ENCODE measurements at places on chromosomes 1 and 21.
A peak's percentile ranks its signal among the peaks of the same experiment; 100 is the strongest.

DNA sequence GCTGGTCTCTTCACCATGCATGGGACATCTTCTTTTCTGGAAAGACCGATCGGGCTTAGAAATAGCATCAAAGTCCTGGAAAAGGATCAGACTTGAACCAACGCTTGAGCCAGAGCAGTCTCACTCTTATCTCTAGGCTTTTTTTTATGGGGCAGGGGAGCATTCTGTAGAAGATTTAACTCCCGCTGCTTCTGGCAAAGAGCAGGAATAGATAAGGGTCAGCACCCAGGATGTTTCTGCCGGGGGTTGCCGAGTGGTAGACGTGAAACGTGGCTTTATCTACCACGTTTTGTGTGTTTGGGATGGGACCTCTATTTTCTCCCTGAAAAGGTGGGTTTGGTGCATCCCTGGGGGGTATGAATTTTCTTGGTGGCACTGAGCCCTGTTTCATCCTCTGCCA lies 18.8 kb downstream of the SPSB1 start:
- DNase-seq = no peak

- DNase-seq = no peak
Observed at GRCh38 chr1:241569848-241570247, 37.7 kb downstream of the KMO start.

GRCh38 chr1:226482975-226483700 lies 65.4 kb upstream of the STUM start:
- peak; percentile 7 for DNase-seq

DNA sequence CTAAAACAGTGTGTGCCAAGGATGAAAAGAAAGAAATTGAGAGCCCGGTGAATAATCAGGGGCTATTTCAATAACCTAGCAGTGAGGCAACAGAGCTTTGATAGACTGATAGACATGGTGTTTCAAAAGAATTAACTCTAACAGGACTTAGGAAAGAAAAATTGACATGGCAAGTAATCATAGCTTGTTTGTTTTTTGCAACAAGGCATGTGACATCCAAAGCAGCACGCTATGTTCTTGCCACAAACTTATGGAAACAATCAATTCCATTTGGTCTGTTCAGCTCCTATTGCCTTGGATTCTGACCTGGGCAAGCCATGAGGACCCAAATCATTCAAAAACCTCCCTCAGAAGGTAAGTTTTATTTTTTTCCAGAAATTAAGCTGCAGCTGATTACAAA lies 608.5 kb downstream of the SMYD3 start:
- no peak for DNase-seq

DNA sequence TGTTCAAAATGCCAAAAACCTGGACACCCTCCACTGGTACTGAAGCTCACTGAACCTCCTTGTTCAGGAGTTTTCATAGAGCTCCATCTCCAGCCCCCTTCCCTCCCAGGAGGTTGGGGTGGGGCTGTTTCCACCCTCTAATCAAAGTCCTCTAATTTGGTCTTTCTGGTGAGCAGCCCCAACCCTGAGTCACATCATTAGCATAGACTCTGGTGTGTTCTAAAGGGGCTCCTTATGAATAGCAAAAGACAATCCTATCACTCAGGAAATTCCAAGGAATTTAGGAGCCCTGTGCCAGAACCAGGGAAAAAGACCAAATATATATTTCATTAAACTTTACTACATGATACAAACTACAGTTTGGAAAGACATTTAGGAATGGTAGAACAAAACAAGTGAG lies 13.2 kb upstream of the UBE4B start:
- DNase-seq = no peak

- no peak for DNase-seq
Observed at GRCh38 chr1:168561989-168562388, 14.4 kb upstream of the XCL1 start.

DNA sequence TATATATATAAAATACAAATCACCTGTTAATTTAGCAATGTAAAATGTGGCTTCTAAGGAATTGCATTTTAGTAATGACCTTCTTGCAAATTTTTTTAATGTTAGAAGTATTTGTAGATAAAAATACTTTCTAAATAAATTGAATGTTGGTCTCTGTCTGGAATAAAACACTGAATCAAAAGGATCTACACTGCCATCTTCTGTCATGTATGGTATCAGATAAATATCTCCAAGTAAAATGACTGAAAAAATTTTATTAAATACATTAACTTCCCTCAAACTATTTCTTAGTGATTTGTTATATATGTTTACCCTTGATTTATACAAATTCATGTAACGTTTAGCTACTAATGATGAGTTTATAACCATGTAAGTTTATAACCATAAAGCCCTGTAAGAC lies 2029.3 kb downstream of the MRPL39 start:
- DNase-seq = no peak

GRCh38 chr1:236416165-236416564 lies 22.1 kb downstream of the EDARADD start:
- DNase-seq = no peak

- peak; percentile 63 for DNase-seq
Observed at GRCh38 chr1:157407917-157408525, 144.3 kb downstream of the FCRL5 start.

GRCh38 chr1:208203848-208204609 lies 40.2 kb downstream of the PLXNA2 start:
- no peak for DNase-seq

GRCh38 chr1:90335558-90335957 lies 340.6 kb downstream of the ZNF326 start:
- DNase-seq = no peak
